ENCODE measurements at places on chromosomes 6 and 20.

GRCh38 chr6:359261-360035, 32.1 kb upstream of the IRF4 start:
- no peak for DNase-seq

- DNase-seq, result no peak
Measured at GRCh38 chr6:132964101-132964867, 149.9 kb downstream of the RPS12 start.

GRCh38 chr6:31495580-31495979, 2.4 kb upstream of the MICB start:
- no peak for DNase-seq

DNA sequence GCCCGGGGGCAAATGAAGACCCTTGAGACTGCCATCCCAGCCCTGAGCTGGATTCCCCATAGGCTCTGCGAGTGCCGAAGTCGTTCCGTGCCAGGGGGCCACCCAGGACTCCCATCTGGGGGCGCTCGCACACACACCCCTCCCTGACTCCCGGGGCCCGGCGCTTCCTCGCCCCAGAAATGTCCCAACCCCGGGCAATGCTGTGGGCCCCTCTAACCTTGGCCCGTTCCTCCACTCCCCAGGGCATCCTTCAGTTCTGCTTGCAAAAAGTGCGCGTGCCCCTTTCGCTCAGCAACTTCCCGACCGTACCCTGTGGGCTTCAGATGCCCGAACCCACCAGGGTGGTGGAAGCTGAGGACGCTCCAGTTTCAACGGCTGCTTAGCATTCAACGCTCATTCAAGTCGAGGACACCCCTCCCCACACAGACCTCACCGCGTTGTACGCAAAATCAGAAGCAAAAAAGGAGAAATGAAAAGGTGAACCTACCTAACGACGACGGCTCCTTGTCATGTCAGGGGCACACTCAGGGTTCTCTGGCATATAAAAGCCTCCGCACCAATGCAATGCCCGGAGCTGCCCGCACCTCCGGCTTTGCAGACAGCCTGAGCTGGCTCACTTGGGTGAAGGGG, 25.3 kb downstream of the RIPOR2 start:
- no peak for DNase-seq

DNA sequence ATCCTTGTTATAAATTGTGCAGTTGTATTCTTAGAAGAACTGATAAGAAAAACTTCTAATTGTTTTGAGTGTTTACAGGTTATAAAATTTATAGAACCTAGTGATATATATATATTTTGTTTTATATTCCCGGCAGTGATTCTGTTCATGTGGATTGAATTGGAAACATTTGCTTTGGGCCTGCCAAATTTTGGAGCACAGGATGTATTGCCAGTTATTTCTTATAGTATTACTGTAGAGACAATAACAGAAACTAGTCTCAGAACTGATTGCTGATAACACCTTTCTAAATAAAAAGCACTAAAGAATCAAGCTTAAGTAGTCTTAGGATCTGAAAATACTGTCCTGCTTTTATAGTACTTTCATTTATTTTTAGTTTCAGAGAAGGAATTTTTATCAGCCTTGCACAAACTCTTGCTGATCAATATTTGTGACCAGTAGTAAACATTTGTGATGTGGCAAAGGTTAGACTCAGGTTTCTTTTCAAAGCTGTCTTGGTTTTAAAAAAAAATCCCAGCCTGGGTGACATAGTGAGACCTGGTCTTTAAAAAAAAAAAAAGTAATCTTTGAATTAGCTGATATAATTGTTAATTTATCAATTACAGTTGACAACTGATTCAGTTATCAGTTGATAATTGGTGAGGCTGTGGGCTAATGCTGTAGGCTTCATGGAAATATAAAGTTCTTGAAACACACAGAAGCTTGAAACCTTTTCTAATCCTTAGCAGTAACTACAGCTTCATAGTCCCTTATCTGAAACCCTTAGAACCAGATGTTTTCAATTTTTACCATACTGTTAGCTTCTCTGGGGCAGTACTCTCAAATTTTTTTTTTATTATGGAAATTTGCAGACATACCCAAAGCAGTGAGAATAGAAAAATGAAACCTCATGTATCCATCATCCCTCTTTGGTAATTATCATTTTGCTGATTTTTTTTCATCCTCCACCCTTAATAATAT, 42.4 kb downstream of the RNGTT start:
- DNase-seq, result no peak

GRCh38 chr6:23371132-23371915, 754.7 kb upstream of the NRSN1 start:
- no peak for DNase-seq

GRCh38 chr6:138757136-138757535, 16.4 kb upstream of the CCDC28A start:
- DNase-seq, result no peak

All from effector memory CD4-positive, alpha-beta T cell (primary cell).